ENCODE measurements at places on chromosomes 16 and 17. TPM values are rescaled to one million over a fixed set of nuclear protein-coding genes. Genes with fewer than 3 reads are reported as not detected.

Gene ZNHIT3
- total RNA-seq: 49.5 TPM

DNA sequence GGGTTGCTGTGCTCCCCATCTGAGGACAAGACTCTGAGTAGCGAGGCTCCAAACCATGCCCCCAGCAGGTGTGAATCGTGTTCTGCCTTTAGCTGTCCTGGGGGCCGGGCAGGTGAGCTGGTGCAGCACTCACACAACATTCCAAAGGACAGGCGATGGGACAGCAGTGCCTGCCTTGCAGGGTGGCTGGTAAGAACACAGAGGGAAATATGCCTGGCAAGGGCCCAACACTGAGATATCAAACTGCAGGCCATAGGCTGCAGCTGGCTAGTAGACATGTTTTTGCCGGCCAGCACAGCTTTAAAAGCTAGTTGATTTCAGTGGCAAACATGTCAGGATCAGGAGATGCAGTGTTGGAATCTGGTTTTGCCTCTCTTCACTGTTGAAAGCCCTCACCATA lies 23.6 kb downstream of the CLEC16A start:
- no peak for DNase-seq

Gene ETV4
- total RNA-seq: 1.2 TPM

GRCh38 chr17:78041386-78042179 lies 83.1 kb downstream of the TNRC6C start:
- no peak for DNase-seq

GRCh38 chr16:87314990-87315420 lies 2.2 kb downstream of the C16orf95 start:
- no peak for DNase-seq

DNA sequence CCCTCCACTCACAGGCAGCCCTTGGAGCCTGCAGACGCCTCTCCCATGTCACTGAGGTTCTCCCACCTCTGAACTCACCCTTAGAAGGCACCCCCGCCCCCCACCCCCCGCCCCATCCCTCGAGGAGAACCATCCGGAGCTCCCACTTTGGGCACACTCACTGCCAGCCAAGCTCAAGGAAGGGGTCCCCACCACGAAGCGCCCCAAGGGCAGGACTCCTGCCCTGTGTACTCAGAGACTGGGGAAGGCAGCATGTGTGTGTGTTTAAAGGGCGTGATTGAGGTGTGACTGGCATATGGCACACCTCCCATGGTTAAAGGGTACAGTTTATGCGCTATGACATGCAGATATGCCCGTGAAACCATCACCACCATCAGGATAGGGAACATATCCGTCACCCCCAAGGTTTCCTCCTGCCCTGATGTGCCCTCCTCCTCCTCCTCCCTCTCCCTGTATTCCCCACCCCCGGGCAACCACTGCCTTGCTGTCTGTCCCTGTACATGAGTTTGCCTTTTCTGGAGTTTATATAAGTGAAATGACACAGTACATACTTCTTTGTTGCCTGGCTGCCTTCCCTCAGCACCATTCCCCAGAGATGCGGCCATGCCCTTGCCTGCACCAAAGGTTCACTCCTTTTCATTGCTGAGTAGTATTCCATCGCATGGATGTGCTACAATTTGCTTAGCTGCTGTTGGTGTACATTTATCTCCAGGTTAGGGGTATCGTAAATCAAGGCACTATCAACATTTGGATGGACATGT lies 14.0 kb upstream of the RBFOX3 start:
- no peak for DNase-seq

Gene CDH3
- 24.3 TPM for total RNA-seq

DNA sequence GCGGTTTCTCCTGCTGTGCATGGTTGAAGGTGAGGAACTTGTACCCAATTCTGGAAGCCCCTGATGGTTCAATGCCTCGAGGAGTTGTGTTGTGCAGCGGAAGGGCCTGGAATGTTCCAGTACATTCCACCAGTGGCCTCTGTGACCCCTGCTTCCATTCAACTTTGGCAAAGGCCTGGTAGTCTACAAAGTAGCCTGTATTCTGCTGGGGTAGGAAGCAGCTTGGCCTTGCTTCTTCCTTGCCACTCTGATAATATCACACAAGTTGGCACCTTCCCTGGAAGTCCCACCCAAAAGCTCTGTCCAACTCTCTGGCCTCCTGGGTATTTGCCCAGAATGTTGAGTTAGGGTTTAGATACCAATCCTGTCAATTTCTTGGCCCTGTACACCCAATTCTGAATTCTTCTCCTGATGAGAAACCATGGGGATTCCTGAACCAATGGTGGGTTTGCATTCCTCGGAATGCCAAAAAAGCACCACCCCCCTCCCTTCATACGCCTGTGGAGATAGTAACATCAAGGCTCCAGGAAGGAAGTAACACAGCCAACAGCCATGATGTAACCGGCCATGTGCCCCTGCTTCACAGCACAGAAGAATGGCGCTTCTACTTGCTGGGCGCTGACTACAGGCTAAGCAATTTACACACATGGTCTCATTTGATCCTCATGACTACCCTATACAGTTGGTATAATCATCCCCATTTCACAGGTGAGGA lies 11.8 kb upstream of the FAM117A start:
- DNase-seq: no peak
